ENCODE measurements at places on chromosomes 12 and 14.

GRCh38 chr12:94027561-94027960, 120.8 kb upstream of the PLXNC1 start:
- no peak for DNase-seq

GRCh38 chr12:105670672-105671071, 340.2 kb downstream of the C12orf75 start:
- DNase-seq: no peak

DNA sequence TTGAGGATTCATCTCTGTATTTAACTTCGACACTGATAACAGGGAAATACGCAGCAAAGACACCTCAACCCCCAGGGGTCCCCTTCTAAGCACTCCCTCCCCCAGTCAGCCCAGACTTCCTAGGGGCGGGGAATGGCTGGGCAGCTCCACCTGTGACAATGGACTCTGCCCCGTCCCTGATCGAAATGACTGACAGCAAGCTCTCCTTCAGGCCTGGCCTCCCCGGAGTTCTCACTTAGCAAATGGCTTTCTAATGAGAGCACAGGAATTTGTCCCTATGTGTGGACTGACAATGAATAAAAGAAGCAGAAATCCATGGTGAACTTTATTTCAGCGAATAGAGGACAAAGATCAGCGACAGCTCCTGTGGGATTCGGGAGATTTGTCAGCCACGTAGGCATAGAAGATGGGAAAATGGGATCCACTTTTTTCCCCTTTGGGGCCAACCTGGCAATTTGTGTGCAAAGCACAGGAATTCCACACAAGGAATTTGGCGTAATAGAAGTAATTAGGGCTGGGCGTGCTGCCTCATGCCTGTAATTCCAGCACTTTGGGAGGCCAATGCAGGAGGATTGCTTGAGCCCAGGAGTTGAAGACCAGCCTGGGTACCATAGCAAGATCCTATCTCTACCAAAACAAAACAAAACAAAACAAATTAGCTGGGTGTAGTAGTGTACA, 63.8 kb downstream of the TNFAIP2 start:
- no peak for DNase-seq

- DNase-seq: no peak
Measured at GRCh38 chr12:85782711-85783110, 53.5 kb downstream of the RASSF9 start.

DNA sequence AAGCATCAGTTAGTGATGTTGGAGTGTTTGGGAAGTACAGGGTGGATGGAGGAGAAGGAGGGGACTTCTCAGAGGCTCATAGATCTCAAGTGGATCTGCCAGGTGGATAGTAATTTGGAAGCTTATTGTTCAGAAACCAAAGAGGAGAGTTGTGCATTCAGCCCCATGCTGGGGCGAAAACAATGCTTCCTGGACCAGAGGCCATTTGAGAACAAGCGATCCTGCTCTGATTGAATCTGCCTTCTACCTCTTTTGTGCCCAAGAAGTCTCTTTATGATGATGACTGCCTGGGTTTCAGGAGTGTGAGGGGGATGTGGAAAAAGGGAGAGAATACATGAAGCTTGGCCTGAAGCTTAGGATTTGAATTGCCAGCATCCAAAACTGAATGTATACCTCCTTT, 110.8 kb upstream of the SRRM4 start:
- DNase-seq: no peak

GRCh38 chr14:71591929-71592328, 340.3 kb upstream of the RGS6 start:
- no peak for DNase-seq

DNA sequence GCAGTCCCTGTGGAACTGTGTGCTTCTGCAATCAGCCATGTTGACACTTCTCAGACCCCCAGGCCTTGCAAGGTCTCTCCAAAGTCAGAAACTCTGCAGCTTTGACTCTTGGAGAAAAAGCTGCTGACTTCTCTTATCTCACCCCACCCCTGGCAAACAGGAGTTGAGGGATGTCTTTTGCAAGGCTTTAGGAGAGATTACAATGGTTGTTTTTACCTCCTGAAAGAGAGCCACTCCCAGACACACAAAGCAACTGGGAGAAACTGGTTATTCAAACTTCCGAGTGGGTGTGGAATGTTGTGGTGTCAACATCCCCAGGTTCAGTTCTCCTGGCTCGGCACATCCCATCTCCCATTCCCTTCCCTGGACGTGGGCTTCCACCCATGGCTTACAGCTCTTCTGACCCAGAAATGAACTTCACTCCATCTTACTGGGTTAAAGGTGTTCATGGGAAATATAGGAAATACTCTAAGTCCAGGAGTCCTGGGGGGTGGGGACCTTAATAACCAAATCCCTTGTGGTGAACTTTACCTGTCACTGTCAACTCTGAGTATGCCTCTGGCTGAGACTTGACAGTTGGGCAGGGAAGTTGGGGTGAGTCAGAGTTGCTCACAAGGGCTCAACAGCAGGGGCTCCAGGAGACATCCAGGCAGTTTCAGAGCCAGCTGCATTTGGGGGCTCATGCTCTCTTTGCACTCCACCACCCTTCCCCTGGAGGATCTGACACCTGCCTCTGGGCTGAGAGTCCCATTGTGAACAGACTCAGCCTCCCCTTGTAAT, 41.9 kb downstream of the CCDC177 start:
- peak; percentile 28 for DNase-seq

GRCh38 chr12:740921-741320, 11.5 kb upstream of the WNK1 start:
- DNase-seq: no peak

- peak; percentile 46 for DNase-seq
Measured at GRCh38 chr14:65231286-65231980, 129.1 kb upstream of the MAX start.

- DNase-seq: no peak
Measured at GRCh38 chr12:19482551-19483109, 43.3 kb downstream of the AEBP2 start.

DNA sequence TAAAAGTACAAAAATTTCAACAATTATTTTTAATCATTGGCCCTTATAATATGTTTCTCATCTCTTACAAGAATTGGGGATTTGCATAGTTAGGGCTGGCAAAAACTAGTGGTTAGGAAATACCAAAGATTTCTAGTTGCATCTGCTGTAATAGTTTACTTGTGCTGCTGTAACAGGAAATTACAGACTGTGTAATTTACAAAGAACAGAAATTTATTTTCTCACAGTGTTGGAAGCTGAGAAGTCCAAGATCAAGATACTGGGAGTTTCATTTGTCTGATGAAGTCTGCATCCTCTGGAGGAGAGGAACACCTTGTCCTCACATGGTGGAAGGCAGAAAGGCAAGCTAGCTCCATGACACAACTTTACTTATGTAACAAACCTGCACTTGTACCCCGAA, 157.0 kb downstream of the FLRT2 start:
- DNase-seq: no peak

GRCh38 chr12:120581998-120582397, 796 bp upstream of the POP5 start:
- no peak for DNase-seq

GRCh38 chr12:20492251-20492760, 124.0 kb downstream of the PDE3A start:
- no peak for DNase-seq

- DNase-seq: no peak
Measured at GRCh38 chr12:94705676-94706075, 55.3 kb upstream of the TMCC3 start.

GRCh38 chr14:97458661-97459579, 661.7 kb downstream of the VRK1 start:
- no peak for DNase-seq

- DNase-seq: peak; percentile 79
Measured at GRCh38 chr12:117836999-117837736, 131.6 kb downstream of the KSR2 start.

GRCh38 chr12:105555556-105556295, 225.2 kb downstream of the C12orf75 start:
- no peak for DNase-seq

DNA sequence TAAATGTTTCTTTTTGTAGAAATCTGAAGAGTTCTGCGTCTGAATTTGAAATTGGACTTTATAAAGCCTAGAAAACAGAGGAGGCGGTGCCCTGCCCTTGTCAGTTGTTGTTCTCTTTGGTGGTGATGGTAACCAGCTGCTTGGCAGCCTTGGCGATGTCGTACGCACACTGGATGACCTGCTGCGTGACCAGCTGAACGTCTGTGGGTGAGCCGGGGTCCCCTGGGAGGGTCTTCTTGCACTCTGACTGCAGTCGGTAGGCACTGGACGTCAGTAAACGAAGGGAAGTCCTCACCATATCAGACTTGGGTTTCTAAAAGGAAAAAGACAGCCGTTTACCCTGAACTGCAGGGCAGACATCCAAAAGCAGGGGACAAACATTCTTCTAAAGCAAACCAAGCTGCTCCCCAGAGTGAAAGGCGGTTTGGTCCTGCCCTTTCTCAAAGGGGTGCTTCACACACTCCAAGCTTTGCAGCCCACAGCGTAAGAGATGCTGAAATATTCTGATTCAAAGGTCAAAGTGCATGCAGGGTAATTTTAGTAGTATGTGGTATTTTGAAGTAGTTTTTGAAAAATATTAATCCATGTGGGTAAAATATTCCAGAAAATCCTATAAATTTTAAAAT, 32.9 kb downstream of the TCHP start:
- DNase-seq: no peak

GRCh38 chr14:101400830-101401229, 160.5 kb upstream of the DIO3 start:
- DNase-seq: peak; percentile 41

- DNase-seq: no peak
Measured at GRCh38 chr12:44029194-44029593, 193.3 kb downstream of the TMEM117 start.

GRCh38 chr12:67515679-67516340, 132.7 kb upstream of the DYRK2 start:
- no peak for DNase-seq

GRCh38 chr14:91061056-91061887, 831 bp upstream of the RPS6KA5 start:
- DNase-seq: no peak

DNA sequence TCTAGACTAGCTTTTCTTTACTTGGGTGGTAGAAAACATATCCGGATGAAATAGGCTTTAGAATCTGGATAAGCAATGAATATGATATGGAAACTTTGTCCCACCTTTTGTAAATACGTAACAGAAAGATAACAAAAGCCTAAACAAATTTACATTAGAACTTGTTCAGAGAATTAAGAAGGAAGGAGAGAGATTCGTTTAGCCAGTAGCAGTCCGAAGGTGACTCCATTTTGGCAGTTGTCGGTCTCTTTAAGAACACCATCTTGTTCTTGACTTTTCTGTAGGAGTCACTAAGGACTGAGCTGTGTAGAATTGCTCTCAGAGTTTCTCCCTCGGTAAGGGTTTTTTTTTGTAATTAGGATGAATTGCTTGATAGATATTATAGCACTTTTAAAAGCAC, 475.1 kb downstream of the PCNX1 start:
- DNase-seq: no peak

- DNase-seq: no peak
Measured at GRCh38 chr14:79475887-79476532, 735.3 kb downstream of the DIO2 start.

DNA sequence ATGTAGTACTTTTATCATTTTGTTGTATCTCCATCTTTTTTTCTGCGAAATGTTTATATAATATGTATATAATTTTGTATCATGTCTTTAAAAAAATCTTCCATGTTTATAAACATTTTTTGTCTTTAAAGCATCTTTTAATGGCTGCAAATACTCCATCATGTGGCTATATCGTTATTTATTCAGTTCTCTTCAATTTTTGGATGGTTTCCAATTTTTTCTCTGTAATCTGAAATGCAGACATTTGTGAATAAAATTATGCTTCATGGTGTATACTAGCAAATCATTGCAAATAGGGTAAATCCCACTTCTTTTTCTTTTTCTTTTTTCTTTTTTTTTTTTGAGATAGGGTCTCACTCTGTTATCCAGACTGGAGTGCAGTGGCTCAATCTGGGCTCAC, 54.0 kb downstream of the CPSF2 start:
- DNase-seq: no peak

DNA sequence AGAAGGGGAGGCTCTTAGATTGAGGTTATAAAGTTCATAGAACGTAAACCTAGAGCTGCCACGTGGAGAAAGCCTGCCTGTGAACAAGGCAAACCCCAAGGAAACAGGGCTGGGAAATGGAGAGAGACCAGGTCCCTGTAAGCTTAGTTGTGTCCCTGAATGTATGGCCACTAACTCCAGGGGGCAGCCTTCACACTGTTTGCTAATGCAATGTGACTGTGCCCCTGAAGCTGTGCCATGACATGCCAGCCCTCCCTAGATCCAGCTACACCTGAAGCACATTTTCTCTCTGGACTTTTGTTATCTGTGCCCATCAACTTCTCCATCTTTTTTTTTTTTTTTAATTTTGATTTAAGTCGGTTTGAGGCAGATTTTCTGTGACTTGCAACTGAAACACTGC, 60.6 kb upstream of the TMCC3 start:
- DNase-seq: no peak

- DNase-seq: no peak
Measured at GRCh38 chr12:80491166-80491565, 47.1 kb downstream of the PTPRQ start.

DNA sequence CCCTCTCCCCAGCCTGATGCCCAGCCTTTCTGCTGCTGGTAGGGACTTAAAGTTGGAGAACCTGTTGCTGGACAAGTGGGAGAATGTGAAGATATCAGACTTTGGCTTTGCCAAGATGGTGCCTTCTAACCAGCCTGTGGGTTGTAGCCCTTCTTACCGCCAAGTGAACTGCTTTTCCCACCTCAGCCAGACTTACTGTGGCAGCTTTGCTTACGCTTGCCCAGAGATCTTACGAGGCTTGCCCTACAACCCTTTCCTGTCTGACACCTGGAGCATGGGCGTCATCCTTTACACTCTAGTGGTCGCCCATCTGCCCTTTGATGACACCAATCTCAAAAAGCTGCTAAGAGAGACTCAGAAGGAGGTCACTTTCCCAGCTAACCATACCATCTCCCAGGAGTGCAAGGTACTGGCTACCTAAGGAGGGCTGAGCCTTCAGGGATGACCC, 1.6 kb downstream of the TSSK4 start:
- DNase-seq: no peak

- no peak for DNase-seq
Measured at GRCh38 chr14:55897031-55897430, 221.2 kb upstream of the PELI2 start.

- no peak for DNase-seq
Measured at GRCh38 chr14:30267141-30267540, 291.8 kb upstream of the G2E3 start.

DNA sequence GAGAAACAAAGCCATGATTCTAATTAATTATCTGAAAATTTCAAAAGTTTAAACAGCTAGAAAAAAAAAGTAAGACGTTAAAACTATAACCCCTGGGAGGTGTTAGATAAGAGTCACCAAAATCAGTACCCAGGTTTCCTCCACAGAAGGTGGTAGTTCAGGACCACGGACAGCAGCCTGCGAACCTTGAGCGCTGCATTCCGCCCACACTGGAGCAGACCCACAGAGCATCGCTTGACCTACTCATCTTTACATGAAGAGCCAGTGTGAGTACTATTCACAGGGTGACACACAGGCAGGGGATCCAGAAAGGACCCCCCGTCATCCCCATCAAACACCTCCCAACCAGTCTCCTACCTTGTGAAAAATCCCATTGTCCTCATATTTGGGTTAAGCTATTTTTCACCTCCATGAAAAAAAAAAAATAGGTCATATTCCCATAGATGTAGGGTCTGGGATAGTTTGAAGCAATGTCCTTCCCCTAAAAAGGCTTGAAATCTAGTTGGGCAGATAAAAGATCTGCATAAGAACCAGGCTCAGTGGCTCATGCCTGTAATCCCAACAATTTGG, 8.8 kb upstream of the CHGA start:
- DNase-seq: peak; percentile 81

GRCh38 chr12:25694072-25694471, 141.0 kb upstream of the LMNTD1 start:
- DNase-seq: no peak

GRCh38 chr12:94962670-94963069, 40.8 kb downstream of the NDUFA12 start:
- no peak for DNase-seq
